ENCODE measurements at places on chromosomes 12 and 14. TPM values are rescaled to one million over a fixed set of nuclear protein-coding genes. Genes with fewer than 3 reads are reported as not detected.

RAD9B gene
- 0.52 TPM for total RNA-seq

FAM181A gene
- 29.9 TPM for total RNA-seq

FAM222A gene
- 0.86 TPM for total RNA-seq

DNA sequence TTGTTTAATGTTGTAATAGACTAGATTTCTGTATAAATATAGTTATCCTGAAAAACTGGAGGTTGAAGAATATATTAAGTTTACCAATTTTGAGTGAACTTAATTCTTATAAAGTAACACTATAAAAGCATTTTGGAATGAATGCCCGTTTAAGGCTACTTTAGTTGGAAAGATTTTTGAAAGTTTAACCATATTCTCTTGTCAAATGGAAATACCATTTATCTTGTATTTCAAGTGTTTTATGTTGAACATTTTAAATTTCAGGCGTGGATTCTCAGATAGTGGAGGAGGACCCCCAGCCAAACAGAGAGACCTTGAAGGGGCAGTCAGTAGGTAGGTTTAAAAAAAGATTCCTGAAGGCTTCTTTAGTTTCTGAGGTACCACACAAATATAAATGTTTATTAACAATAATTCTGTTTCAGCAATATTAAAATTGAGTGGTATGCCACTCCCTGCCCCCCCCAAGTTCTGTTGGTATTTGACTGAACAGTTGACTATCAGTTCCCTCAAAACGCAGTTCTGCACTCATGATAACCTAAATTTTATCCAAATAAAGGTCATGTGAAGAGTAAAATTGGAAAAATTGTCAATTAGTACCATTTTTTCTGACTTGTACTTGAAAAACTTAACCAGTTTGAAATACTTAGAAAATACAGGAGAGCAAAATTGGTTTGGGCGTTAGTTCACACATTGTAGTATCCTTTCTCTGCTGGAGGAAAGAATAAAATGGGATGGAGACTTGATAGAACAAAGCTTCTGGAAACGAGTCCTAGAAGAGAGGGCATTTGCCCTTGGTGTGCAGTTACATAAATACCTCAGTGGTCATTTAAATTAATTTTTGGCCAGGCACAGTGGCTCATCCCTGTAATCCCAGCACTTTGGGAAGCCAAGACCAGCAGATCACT, 1.5 kb downstream of the PNN start:
- no peak for ATAC-seq

DNA sequence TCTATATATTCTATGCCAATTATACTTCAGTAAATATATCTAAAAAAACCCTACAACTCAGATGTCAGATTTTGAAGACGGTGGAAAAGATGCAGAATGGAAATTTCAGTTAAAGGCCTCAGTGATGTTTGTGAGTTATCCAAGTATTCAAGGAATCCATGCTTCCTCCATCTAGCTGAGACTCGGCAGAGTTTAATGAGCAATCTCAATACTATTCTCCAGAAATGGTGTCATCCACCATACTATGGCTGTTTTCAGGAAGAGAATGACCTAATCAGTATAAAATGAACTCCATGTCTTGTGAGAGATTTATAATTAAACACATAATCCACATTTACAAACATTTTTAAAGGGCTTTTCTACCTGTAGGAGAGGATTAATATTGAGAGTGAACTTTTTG, 66.0 kb downstream of the KLHL28 start:
- ATAC-seq = no peak

DNA sequence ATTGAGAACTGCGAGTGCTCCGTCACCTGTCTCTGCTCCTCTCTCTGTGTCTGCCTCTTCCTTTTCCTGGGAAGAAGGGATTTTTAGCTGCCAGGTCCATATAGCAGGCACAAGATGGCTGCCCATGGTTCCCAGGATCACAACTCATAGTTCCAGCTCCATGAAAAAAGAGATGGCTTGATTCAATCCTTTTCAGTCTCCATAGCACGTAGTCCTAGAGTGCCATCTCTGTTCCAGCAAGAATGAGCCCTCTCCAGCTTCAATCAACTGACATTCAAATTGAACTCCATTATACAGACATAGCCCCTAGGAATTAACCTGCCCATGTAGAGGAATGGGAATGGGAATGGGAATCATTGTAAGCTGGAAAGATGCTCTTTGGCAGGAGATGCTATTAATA, 34.7 kb upstream of the RTRAF start:
- no peak for ATAC-seq

All from motor neuron (in vitro differentiated cells).